NCI-H1105 treated with DMSO at 0.1 percent for 48 hours (cell line): ENCODE measurements at places on chromosomes 5 and 9.

- no peak for DNase-seq
Observed at GRCh38 chr5:77621440-77621839, 17.1 kb downstream of the OTP start.

GRCh38 chr5:58450811-58451629, 8.9 kb downstream of the PLK2 start:
- DNase-seq, result no peak

DNA sequence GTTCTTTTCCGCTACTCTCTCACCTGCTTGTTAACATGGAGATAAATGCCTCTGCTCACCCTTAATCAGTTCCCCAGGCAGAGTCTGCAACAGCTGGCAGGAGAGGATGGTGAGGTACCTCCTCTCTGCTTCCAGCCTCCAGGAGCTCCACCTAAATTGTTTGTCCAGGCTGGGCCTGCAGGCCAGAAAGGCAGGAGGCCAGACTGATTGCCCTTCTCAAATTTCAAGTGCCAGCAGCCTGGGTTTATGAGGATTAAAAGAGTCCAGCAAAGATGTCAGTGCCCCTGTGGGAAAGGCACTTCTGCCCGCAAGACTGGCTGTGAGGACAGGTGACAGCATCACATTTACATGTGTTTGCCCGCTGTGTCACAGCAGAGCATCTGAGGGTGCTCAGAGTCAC, 19.8 kb downstream of the CORO2A start:
- peak; percentile 86 for DNase-seq

- DNase-seq, result peak; percentile 90
Observed at GRCh38 chr9:81113453-81114124, 575.8 kb downstream of the TLE1 start.
